Sigmoid colon (tissue), 7 donors: ENCODE measurements at places on chromosomes 13 and 19. TPM values are rescaled to one million over a fixed set of nuclear protein-coding genes. Genes with fewer than 3 reads are reported as not detected.

ZNF835 gene
- total RNA-seq, result 9.1 TPM

ZNF600 gene
- total RNA-seq, result 9.2 TPM

RTBDN gene
- not detected for total RNA-seq

C19orf33 gene
- total RNA-seq, result 18.2 TPM

CNFN gene
- total RNA-seq, result not detected

BCL3 gene
- 69.0 TPM for total RNA-seq
